GM23338 (cell line): ENCODE measurements at places on chromosomes 4 and X.

DNA sequence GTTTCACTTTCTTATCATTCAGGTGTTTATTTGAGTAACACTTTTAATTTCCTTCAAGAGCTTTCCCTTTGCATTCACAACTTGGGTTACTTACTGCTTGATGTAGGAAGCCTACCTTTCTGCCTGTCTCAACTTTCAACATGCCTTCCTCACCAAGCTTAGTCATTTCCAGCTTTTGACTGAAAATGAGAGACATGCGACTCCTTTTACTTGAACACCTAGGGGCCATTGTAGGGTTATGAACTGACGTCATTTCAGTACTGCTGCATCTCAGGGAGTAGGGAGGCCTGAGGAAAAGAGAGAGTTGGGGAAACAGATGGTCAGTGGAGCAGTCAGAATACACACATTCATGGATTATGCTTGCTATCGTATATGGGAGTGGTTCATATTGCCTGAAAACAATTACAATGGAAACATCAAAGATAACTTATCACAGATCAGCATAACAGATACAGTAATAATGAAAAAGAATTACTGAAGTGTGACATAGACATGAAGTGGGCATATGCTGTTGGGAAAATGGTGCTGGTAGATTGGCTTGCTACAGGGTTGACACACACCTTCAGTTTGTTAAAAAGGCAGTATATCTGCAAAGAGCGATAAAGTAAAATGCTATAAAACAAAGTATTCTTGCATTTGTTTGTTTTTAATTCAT lies 25.7 kb downstream of the USP53 start:
- no peak overlapping the region for H3K27ac ChIP-seq
- H3K27me3 ChIP-seq, result no peaks in the 10 kb centered on the region
- no peaks in the 10 kb centered on the region for H3K36me3 ChIP-seq
- H3K4me1 ChIP-seq, result peaks cover 35% of the 10 kb centered on the region
- DNase-seq, result no peak

GRCh38 chr4:110637408-110638088 lies 14.7 kb upstream of the PITX2 start:
- H3K36me3 ChIP-seq, result no peaks in the 10 kb centered on the region
- peak; percentile 75 for DNase-seq
- H3K27ac ChIP-seq, result no peak overlapping the region
- peaks cover 99% of the 10 kb centered on the region for H3K27me3 ChIP-seq
- peaks cover 68% of the 10 kb centered on the region for H3K4me1 ChIP-seq
- peak overlapping the region; percentile 96 for H3K4me3 ChIP-seq

- DNase-seq, result no peak
- H3K36me3 ChIP-seq, result no peaks in the 10 kb centered on the region
- no peaks in the 10 kb centered on the region for H3K27me3 ChIP-seq
- H3K4me1 ChIP-seq, result no peaks in the 10 kb centered on the region
- H3K27ac ChIP-seq, result no peak overlapping the region
- H3K4me3 ChIP-seq, result no peak overlapping the region
Measured at GRCh38 chr4:141692081-141692480, 55.7 kb downstream of the IL15 start.

DNA sequence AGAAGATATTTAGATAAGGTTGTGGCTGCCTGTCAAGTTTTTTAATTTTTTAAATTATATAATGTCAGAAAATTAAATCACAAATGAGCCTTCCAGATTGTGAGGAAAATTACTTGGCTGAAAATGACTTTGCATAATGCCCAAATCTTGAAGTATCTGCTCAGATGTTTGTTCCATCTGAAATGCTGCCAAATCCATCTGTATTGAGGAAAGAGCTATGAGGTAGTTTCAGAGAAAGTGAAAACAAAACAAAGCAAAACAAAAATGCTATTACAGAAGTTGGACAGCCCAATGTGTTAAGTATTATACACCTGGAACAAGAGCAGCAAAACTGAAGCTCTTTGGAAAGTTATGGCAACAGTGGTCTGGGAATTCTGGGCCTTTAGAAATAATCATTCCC lies 23.3 kb upstream of the GUCY1B1 start:
- no peaks in the 10 kb centered on the region for H3K4me1 ChIP-seq
- no peak for DNase-seq
- H3K4me3 ChIP-seq, result no peak overlapping the region
- H3K27me3 ChIP-seq, result no peaks in the 10 kb centered on the region
- no peaks in the 10 kb centered on the region for H3K36me3 ChIP-seq

- no peak overlapping the region for H3K4me3 ChIP-seq
- H3K27me3 ChIP-seq, result no peaks in the 10 kb centered on the region
- no peaks in the 10 kb centered on the region for H3K36me3 ChIP-seq
- DNase-seq, result no peak
- H3K4me1 ChIP-seq, result no peaks in the 10 kb centered on the region
Measured at GRCh38 chr4:129821073-129821472, 725.1 kb downstream of the C4orf33 start.

DNA sequence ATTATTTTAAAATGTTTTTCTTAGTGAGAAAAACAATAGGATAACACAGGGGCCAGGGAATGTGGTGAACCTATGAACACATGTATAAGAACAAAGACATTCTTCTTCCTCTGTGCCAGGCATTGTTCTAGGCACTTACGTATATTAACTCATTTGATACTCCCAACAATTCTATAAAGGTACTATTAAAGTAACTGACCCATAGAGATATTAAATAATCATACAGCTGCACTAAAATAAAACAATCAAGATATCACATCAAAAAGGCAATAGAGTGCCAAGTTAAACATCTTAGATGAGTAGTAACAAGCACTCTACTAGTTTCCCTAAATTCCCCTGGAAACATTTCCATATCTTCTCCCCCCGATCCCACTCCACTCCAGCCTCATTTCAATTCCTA lies 33.4 kb downstream of the SLC39A8 start:
- no peaks in the 10 kb centered on the region for H3K27me3 ChIP-seq
- no peaks in the 10 kb centered on the region for H3K4me1 ChIP-seq
- no peak for DNase-seq
- H3K4me3 ChIP-seq, result no peak overlapping the region
- no peaks in the 10 kb centered on the region for H3K36me3 ChIP-seq

GRCh38 chr4:162977788-162978187 lies 188.9 kb downstream of the NAF1 start:
- no peaks in the 10 kb centered on the region for H3K27me3 ChIP-seq
- no peaks in the 10 kb centered on the region for H3K36me3 ChIP-seq
- H3K4me1 ChIP-seq, result peaks cover 3% of the 10 kb centered on the region; the same call in 1 of the 2 replicates
- no peak for DNase-seq
- H3K27ac ChIP-seq, result no peak overlapping the region

GRCh38 chr4:328729-329128 lies 8.9 kb upstream of the ZNF141 start:
- no peak overlapping the region for H3K27ac ChIP-seq
- peaks cover under 1% of the 10 kb centered on the region; the same call in 1 of the 2 replicates for H3K27me3 ChIP-seq
- no peak for DNase-seq
- no peak overlapping the region for H3K4me3 ChIP-seq
- H3K36me3 ChIP-seq, result no peaks in the 10 kb centered on the region; the same call in 1 of the 2 replicates

DNA sequence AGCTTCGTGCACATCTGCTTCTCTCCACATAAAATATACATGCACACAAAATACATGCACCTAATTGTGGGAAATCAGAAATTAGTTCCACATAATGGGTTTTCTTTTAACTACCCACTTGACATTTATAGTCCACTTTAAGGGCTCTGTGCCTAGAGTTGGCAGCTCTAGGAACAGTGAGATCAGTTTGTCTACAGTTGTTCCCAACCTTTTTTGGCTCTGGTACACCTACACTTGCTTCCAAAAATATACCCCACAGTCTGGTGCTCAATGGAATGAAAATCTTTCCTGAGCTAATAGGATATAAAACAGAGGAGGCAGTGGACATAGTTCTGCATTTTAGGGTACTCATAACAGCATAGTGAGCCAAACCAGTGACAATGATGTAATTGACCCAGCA lies 36.1 kb downstream of the HDAC8 start:
- no peak for DNase-seq
- no peaks in the 10 kb centered on the region for H3K36me3 ChIP-seq
- H3K27ac ChIP-seq, result no peak overlapping the region
- no peaks in the 10 kb centered on the region for H3K4me1 ChIP-seq
- no peak overlapping the region for H3K4me3 ChIP-seq
- H3K27me3 ChIP-seq, result no peaks in the 10 kb centered on the region

- H3K36me3 ChIP-seq, result no peaks in the 10 kb centered on the region
- no peak overlapping the region for H3K4me3 ChIP-seq
- no peaks in the 10 kb centered on the region for H3K4me1 ChIP-seq
- H3K27me3 ChIP-seq, result no peaks in the 10 kb centered on the region
Measured at GRCh38 chr4:47942081-47942819, 27.9 kb upstream of the NFXL1 start.

DNA sequence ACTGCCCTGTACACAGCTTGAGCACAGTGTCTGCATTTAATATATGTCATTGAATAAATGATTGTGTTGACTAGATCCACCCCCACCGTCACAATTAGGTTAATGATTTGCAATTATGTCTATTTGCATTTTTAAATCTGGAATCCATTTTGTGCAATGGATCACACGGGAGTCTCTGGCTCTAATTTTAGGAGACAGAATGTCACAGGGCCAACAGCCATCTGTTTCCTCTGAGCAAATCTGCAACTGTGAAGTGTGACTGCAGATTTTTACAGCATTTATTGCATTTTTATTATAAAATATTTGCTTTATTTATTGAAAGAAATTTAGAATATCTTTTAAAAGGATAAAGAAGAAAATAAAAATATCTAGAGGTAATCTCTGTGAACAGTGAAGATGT lies 316.8 kb downstream of the HS3ST1 start:
- H3K4me1 ChIP-seq, result peaks cover 5% of the 10 kb centered on the region
- DNase-seq, result no peak
- H3K27me3 ChIP-seq, result no peaks in the 10 kb centered on the region
- H3K27ac ChIP-seq, result no peak overlapping the region

DNA sequence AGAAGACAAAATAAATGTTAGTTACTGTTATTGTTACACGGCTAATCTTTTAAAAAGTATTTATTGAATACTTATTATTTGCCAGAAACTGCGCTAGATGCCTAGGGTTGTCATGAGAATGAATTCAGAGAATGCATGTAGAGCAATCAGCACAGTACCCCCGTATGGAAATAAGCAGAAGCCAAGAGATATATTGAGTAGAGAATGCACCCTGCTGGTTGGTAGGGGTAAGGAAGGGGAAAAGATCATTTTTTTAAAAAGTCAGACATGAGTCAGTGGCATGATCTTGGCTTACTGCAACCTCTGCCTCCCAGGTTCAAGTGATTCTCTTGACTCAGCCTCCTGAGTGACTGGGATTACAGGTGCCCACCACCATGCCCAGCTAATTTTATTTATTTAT lies 13.1 kb upstream of the DRP2 start:
- no peak overlapping the region for H3K27ac ChIP-seq
- H3K4me3 ChIP-seq, result no peak overlapping the region
- H3K4me1 ChIP-seq, result peaks cover 14% of the 10 kb centered on the region
- H3K36me3 ChIP-seq, result no peaks in the 10 kb centered on the region

- H3K36me3 ChIP-seq, result no peaks in the 10 kb centered on the region
- no peak for DNase-seq
- no peaks in the 10 kb centered on the region for H3K4me1 ChIP-seq
- no peaks in the 10 kb centered on the region for H3K27me3 ChIP-seq
- no peak overlapping the region for H3K27ac ChIP-seq
Measured at GRCh38 chr4:66034671-66035070, 364.4 kb upstream of the EPHA5 start.

- DNase-seq, result no peak
- H3K27me3 ChIP-seq, result no peaks in the 10 kb centered on the region
- peaks cover 7% of the 10 kb centered on the region; the same call in 1 of the 2 replicates for H3K4me1 ChIP-seq
- H3K27ac ChIP-seq, result no peak overlapping the region
- no peak overlapping the region for H3K4me3 ChIP-seq
Measured at GRCh38 chr4:163528653-163529052, 34.2 kb downstream of the TMA16 start.

DNA sequence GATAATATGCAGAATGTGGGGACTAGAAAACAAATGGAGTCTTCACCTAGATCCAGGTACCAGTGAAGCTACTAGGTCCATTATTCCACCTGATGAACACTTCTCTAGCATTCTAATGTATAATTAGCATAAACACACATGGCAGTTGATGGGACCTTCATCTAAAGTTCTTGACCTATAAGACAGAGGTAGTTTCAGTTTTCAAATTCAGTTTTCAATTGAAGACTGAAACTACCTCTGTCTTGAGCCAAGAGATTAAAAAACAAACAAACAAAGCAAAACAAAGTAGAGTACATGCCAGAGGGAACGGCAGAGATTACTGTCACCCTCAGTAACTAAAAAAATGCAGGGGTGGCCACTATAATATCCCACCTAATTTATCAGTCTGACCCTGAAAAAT lies 199.9 kb upstream of the NEIL3 start:
- DNase-seq, result no peak
- no peak overlapping the region for H3K27ac ChIP-seq
- no peaks in the 10 kb centered on the region for H3K4me1 ChIP-seq
- no peaks in the 10 kb centered on the region for H3K36me3 ChIP-seq
- H3K27me3 ChIP-seq, result no peaks in the 10 kb centered on the region

- H3K4me1 ChIP-seq, result peaks cover 6% of the 10 kb centered on the region
- no peak overlapping the region for H3K27ac ChIP-seq
- H3K36me3 ChIP-seq, result no peaks in the 10 kb centered on the region
- no peak overlapping the region for H3K4me3 ChIP-seq
- H3K27me3 ChIP-seq, result no peaks in the 10 kb centered on the region
Measured at GRCh38 chr4:13364653-13365052, 119.5 kb downstream of the RAB28 start.

GRCh38 chrX:125673758-125674157 lies 354.1 kb downstream of the TEX13C start:
- no peaks in the 10 kb centered on the region for H3K4me1 ChIP-seq
- H3K36me3 ChIP-seq, result no peaks in the 10 kb centered on the region
- no peak overlapping the region for H3K27ac ChIP-seq
- DNase-seq, result no peak
- no peaks in the 10 kb centered on the region for H3K27me3 ChIP-seq

- no peak overlapping the region for H3K27ac ChIP-seq
- no peak for DNase-seq
- H3K4me1 ChIP-seq, result no peaks in the 10 kb centered on the region
Measured at GRCh38 chr4:108796173-108796572, 33.3 kb upstream of the ETNPPL start.

DNA sequence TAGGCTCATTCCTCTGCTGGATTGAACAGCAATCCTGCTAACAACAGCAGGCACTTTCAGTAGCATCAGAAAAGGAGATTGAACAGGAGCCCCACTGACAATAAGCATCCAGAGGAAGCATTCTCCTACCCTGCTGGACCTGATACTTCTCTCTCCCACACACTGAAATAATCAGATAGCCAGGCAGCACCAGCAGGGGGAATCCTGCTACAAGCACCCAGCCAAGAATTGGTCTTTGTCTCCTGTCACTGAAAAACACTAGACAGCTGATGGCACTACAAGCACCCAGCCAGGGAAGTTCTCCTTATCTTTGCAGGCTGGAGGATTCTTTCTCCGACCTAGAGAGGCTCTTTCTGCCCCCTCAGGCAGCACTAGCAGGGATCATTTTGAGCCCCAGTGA lies 444.3 kb upstream of the GRIA3 start:
- peak; percentile 18 for DNase-seq
- H3K4me1 ChIP-seq, result no peaks in the 10 kb centered on the region
- no peak overlapping the region for H3K4me3 ChIP-seq
- no peak overlapping the region for H3K27ac ChIP-seq
- no peaks in the 10 kb centered on the region for H3K27me3 ChIP-seq
